ENCODE measurements at places on chromosomes 1 and 21.

DNA sequence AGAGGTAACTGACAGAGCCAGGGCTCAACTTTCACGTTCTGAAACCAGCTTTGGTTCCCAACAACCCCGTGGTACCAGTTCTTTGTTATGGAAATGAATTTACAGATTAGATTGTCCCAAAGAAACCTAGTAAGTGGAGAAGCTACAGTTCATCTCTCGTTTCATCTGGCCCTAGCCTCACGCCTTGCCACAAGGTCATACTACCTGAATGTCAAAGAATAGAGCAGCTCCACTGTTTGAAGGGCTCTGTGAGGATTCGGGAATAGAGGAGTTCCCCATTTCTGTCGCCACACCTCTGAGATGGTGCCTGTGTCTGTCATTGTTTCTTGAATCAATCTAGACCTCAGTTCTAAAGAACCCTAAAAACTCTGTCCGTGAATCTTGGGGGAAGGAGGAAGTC lies 15.0 kb upstream of the CDC42 start:
- DNase-seq, result no peak

GRCh38 chr21:31589820-31590219 lies 69.7 kb upstream of the SOD1 start:
- DNase-seq, result no peak

- DNase-seq, result no peak
These were observed 1.9 kb upstream of the OR2T10 start for GRCh38 chr1:248599396-248599795.

GRCh38 chr1:114719424-114719787 lies 2.8 kb upstream of the NRAS start:
- no peak for DNase-seq

- no peak for DNase-seq
These were observed 12.2 kb upstream of the RGS16 start for GRCh38 chr1:182616130-182617013.

DNA sequence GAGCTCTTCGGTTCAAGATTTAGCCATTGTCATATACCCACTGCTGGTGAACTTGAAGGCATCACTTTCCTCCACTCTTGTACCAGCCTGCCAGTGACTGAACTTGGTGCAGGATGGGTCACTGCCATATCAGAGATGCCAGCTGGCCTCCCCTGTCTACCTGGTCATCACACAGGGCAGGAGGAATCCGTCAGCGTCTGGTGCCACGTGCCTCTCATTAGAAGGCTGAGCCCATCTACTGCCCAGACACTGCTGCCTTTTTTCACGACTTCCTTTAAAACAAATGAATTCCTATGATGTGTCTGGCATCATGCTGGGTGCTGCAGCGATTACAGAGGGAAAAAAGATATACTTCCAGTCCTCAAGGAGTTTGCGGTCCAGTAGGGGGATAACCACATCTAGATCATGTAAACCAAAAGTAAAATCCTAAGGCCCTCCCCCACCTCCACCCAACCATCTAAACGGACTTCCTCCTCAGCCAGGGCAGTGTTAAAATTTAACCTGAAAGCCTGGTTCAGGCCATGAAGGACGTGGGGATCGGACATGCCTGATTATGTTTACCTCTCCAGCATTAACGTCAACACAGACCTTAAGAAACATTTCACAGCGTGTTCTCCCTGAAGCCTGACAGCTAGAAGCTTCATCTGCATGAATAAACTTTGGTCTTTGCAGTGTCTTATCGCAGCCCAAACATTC lies 29.2 kb upstream of the PDE9A start:
- no peak for DNase-seq

DNA sequence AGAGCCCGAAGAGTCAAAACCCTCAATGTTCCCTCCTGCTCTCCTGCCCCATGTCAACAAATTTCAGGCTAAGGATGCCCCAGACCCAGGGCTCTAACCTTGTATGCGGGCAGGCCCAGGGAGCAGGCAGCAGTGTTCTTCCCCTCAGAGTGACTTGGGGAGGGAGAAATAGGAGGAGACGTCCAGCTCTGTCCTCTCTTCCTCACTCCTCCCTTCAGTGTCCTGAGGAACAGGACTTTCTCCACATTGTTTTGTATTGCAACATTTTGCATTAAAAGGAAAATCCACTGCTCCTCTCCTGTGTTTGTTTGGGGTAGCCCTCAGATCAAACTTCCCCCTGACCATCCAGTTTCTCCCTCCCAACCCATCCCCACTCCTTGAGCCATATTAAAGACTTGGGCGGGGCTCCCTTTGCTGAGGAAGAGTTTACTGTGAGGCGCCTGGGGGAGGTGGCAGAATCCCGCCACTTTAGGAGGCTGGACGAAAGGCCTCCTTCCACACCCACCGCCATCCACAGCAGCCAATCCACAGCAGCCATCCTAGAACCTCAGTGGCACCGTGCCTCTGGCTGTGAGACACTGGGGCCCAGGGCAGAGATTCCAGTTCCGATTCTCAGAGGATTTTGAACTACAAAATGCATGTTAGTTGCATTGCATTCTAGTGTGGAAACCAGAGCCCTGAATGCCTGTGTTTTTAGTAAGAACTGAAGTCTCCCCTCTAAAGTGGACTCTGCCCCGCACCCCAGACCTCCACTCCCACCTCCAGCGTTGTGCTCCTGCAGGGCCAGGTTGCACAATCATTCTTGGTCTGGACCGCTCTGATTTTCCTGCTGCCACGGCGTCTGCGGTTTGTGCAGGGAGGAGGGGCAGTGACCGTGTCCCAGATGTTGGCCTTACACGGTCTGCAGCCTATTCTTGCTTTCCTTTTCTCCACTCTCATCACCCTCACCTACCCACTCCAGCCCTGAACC lies 3.0 kb downstream of the OLFML3 start:
- DNase-seq, result no peak

DNA sequence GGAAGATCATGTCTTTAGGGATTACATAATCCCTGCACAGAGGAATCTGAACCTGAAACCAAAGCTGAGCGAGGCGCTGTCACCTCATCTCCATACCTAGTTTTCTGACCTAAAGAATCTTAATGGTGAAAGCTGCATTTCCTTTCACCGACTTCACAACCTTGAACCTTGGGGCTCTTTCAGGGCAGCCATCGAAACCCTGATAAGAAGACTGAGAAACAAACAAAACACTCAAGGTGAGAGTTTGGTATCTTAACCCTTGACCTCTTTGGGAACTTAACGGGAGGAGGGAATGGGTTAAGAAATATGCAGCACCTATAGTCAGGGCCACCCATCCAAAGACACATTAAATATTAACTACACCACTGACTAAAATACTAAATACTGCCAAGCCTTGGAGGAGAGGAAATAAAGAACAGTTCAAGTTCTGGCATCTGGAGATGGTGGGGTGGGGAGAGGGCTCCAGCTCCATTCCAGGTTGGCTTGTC lies 2.0 kb downstream of the C1orf116 start:
- no peak for DNase-seq

DNA sequence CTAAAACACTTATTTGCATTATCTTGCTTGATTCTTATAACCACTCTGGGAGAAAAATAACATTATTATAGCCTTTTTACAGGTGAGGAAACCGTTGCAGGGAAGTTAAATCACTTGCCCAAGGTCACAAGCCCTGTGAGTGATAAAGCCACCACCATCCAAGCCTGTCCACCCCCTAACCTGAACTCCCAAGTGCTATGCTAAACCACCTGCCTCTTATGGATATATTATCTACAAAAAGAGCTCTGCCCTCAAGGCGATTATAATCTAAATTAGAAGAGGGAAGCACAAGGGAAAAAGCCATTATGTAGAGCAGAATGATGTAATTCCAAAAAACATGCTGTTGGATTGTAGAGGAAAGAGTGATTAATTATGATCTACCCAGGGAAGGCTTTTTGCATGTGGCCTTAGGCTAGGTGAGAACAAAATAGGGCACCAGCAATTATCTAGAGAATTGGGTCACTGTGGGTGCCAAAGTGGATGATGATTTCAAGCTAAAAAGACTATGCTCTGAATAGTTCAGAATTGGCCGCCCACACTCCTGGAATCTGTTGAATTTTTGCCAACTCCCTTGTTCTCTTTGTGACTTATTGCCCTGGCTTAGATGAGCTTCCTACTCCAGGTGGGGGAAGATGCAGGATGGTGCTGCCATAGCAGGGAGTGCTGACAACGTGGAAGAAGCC lies 205.3 kb downstream of the FGGY start:
- no peak for DNase-seq

DNA sequence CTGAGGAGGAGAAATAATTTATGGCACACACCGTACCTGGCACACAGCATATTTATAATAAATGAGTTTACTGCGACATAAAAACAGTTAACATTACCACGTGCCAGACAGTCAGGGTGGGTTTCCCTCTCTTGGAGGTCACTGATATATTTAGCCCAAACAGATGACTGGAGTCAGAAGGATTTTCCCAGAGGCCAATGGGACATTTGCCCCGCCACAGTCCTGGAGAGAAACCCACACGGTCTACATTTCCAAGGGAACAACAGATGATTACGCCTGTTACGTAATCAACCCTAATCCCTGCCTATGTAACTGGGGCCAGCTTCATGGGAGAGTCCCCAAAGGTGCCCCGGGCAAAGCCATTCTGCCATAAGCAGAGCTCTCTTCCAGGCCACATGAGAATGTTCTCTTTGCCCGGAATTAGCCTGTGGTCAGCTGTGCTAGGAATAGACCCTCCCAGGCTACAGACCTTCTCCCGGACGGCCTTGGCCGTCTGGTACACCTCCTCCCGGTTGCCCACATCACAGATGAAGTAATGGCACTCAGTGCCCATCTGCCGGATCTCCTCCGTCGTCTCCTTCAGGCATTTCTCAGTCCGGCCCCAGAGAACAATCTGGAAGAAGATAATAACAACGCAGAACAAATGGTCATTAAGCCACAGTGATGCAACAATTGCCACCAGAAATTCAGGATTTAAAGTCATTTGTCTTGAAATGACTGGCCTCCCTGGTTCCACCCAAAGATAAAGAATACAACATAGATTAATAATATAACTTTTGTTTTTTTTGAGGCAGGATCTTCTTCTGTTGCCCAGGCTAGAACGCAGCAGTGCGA lies 37.7 kb downstream of the DHRS3 start:
- DNase-seq, result no peak

- DNase-seq, result no peak
These were observed 37.1 kb downstream of the ALPL start for GRCh38 chr1:21546122-21546825.

GRCh38 chr1:20739225-20739624 lies 6.7 kb upstream of the SH2D5 start:
- no peak for DNase-seq

DNA sequence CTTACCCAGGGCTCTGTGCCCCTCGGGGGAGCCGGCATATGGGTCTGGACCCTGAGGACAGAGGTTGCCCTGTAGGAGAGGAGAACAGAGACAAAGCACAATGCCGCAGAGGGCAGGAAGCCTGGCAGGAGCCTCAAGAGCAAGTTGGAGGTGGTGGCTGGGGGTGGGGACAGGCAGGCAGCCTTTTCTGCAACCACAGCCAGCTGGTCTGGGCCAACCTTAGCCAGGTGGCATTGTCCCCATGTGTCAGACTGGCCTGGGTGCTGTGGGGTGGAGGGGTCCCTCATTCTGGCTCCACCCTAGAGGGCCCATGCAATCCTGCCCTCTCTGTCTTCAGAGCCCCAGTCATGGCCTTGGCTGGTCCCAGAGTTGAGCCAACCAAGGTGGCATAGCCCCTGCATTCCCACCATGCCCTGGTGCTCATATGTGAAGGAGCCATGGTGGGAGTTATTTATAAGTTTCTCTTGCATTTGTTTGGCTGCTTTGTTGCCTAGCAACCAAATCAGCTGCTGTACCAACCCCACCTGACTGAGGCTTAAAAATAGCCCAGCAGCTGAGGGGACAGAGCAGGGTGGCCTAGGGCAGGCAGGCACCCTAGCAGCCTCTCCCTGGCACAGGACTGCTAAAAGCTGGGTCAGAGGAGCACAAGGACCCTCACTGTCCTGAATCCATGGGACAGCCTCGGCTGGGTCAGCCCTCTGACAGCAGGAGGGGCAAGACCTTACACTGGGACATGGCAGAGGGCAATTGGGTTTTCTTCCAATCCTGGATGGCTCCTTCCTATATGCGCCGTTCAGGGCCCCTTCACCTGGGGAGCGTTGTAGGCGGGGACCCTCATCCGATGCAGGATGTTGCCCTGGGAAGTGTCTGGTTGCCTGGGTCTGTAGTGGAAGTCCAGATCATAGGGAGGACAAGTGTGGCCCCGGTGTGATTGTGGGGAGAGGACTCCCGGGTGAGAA lies 19.5 kb downstream of the MAP7D1 start:
- no peak for DNase-seq

DNA sequence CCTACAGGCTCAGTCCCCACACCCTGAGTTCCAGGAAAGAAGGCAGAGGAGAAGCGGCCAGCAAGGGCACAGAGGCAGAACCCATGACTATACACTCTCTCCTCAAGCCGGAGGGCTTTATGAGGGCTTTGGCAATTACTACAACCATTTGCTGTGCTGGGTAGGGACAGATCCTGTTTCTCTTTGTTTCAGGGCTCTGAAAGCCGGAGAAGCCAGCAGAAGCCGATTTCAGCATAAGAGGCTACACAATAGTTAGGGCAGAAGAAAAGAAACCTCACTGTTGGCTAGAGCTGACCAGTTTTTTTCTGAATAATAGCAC lies 13.9 kb downstream of the GPR3 start:
- no peak for DNase-seq

DNA sequence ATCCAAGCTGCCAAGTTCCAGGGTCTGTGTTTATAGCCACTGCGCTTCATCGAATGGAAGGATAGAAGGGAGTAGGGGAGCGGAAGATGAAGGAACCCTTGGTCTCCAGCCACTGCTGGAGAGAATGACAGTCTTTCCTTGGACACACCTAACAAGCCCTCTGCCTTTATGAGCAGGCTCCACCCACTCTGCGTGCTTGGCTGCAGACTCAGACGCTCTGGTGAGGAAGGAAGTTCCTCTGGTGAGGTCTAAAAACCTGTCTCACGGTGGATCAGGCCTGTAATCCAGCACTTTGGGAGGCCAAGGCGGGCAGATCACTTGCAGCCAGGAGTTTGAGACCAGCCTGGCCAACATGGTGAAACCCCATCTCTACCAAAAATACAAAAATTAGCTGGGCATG lies 55.4 kb downstream of the MATN1 start:
- DNase-seq, result no peak

- no peak for DNase-seq
These were observed 12.0 kb upstream of the KIFAP3 start for GRCh38 chr1:170086399-170087032.

GRCh38 chr1:73635021-73635420 lies 563.0 kb downstream of the LRRIQ3 start:
- no peak for DNase-seq

DNA sequence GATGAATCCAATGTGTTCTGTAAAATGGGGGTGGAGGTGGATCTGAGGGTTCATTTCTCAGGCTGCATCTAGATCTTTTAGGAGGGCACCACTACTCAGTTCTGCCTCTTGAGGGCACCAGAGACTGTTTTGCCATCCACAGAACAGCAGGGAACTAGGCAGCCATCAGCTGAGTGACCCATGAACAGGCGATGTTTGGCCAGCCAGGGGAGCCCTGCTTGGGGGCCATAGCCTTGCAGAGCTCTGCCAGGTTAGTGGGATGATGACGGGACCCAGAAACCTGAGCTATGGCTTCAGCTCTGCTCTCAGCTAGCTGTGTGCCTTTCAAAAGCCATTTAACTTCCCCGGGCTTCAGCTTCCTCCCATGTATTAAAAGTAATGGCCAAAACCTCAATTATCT lies 13.4 kb upstream of the NOS1AP start:
- DNase-seq, result no peak

GRCh38 chr1:198545156-198545555 lies 4.7 kb upstream of the ATP6V1G3 start:
- DNase-seq, result no peak

- DNase-seq, result no peak
These were observed 50.9 kb downstream of the MEGF6 start for GRCh38 chr1:3560251-3560871.

GRCh38 chr1:156122086-156122485 lies 7.6 kb downstream of the LMNA start:
- DNase-seq, result no peak

Data from left renal pelvis (tissue), 4 donors.